ENCODE measurements at places on chromosomes 12 and 14.

- DNase-seq: no peak
Measured at GRCh38 chr14:73492670-73493069, 1.9 kb downstream of the RIOX1 start.

DNA sequence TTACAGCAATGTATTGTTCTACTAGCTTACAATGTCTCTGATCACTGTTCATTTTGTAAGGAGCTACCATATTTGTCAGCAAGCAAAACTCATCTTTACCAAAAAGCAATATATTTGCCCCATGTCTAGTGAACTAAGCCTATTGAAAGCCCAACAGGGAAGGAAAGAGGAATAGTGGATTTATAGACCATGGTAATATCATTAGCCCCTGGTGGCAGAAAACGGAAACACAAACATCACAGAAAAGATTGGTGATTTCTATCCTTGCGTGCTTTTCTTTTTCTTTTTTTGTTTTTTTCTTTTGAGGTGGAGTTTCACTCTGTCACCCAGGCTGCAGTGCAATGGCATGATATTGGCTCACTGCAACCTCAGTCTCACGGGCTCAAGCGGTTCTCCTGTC is 1562.4 kb upstream of the TMEM132C start:
- no peak for DNase-seq

- no peak for DNase-seq
Measured at GRCh38 chr12:92827836-92828431, 101.2 kb downstream of the EEA1 start.

DNA sequence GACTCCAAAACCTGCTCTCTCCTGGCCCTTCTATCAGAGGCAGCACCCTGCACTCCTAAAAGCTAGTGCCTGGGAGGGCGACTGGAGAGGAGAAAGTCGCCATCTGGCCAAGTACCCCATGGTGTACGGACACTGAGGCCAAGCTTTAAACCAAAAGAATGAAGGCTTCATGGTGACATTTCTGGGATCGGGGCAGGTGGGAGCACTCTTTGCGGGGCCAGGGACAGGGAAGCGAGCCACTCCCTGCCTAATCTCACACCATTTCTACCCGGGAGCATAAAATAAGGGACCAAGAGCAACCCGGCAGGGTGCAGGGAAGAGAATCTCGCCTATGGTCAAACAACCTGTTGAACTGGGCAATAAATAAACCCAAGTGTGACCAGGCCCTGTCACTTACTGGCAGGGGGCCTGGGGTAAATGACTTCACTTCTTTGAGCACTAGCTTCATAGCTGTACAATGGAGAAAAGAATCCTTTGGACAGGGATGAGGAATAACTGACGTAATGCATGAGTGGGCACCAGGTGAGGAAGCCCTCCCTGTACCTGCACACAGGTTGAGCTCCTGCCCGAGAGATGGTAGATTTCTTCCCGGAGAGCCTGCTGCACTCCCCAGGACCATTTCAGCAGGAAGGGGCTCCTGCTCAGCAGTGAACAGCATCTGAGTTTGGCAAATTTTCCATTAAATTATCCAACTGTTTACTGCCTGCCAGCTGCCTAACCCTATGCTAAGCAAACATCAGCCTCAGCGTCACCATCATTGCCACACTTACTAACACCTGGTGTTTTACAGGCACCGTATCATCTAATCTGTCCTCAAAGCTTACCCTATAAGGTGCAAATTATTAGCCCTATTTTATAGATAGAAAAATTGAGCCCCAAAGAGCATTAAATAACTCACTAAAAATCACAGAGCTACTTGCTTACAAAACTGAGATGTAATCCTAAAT is 2.0 kb downstream of the SERPINA1 start:
- no peak for DNase-seq

- DNase-seq: no peak
Measured at GRCh38 chr14:90842726-90843125, 26.5 kb upstream of the TTC7B start.

- no peak for DNase-seq
Measured at GRCh38 chr14:38556252-38556651, 300.4 kb upstream of the CLEC14A start.

- DNase-seq: no peak
Measured at GRCh38 chr12:27766587-27766986, 13.4 kb upstream of the KLHL42 start.

DNA sequence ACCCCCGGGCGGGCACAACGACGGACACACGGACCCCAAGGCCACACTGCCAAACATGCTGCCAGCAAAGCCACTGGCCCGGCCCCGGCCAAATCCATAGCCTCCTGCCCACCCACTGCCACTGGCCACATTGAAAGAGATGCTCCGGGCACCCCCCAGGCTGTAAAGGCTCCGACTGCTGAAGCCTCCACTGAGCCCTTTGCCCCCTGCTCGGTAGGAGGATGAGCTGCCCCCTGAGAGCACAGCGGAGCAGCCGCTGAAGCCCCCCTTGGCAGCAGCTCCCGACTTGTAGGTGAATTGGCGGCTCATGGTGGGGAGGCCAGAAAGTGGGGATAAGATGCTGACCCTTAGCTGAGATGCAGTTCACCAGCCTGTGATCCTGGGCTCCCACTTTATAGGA is at the start of gene KRT73:
Gene KRT73 (minus strand): TSS at position 344 of the 400 bp plus-strand sequence. CDS start 35 bp downstream, at position 309.
- no peak for DNase-seq

- no peak for DNase-seq
Measured at GRCh38 chr14:48771717-48772116, 814.5 kb downstream of the RPS29 start.

DNA sequence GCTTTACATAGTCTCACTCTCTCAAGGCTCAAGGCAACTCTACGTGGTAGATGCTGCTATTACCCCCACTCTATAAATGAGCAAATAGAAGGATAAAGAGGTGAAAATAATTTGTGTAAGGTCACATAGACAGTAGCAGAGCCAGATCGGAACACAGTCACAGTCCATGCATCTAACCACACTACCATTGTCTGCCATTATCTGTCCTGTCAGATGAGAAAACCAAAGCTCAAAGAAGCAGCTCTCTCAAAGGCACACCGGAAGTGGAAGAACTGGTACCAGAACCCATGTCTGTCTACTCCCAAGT is 134.4 kb upstream of the NUDT4 start:
- DNase-seq: no peak

DNA sequence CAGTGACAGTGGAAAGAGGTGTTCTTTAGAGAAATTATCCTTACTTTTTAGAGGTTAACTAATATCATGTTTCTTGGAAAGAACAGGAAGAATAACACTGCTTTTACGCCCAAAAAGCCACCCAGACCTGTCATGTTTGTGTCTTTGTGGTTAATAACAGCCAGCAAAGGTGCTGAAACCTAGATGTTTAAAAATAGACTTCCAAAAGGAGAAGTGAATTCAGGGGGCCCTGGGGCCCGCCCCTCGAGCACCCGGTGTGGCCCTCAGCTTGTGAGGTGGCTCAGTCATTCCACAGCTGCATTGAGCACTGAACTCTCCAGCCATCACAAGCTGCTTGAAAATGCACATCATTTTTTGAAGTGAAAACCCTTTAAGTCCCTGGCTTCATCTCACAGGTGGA is 20.8 kb upstream of the AMN start:
- DNase-seq: no peak

- DNase-seq: no peak
Measured at GRCh38 chr12:52070185-52070925, 577 bp downstream of the ATG101 start.

DNA sequence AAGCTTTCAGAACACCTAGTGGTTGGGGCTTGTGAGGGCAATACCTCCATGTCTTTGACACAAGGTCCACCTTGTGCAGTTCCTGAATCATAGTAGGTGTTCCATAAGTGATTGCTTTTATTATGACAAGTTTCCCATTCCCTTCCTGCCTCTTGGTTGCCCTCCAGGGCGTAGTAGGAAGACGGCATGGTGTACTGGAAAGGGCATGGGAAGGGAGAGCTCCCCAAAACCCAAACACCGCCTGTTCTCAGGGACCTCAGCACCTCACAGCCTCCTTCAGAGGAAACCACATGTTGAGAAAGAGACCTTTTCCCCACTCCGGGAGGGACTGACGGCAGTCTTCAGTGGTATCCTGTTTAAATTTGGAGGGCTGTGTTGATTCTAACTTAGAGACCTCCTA is 21.1 kb downstream of the EVL start:
- DNase-seq: no peak

GRCh38 chr12:64729909-64730587 is 29.2 kb downstream of the GNS start:
- no peak for DNase-seq

DNA sequence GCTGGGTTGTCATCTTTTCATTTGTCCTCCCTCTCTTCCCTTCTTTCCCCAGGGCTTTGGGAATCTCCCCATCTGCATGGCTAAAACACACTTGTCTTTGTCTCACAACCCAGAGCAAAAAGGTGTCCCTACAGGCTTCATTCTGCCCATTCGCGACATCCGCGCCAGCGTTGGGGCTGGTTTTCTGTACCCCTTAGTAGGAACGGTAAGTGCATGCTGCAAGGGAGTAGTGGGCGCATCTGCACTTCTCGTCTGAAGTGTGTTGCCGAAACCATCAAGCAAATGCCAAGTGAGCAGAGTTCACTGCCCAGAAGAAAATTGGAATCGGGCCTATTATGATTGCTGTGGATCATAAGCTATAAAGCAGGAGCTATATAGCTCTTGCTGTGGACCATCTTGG is 10.6 kb upstream of the AKAP5 start:
- no peak for DNase-seq

DNA sequence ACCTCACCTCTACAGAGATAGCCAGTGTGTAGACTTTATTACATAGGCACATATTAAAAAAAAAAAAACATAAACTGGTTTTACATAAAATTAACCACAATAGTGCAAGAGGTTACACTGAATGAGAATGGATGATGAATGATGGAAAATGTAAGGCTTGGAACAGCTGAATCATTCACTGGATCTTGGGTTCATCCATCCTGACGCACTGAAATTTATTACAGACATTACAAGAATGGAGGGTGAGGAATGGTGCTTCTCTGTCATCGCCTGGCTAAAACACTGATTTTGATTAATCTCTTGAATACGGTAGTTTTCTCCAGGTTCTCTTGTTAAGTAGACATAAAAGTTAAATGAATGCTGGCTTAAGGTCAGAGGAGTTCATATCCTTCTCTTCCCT is 40.0 kb upstream of the GTF2A1 start:
- no peak for DNase-seq

GRCh38 chr14:80714474-80714873 is 227.1 kb downstream of the CEP128 start:
- no peak for DNase-seq

GRCh38 chr12:63889721-63890509 is 45.4 kb downstream of the SRGAP1 start:
- no peak for DNase-seq

DNA sequence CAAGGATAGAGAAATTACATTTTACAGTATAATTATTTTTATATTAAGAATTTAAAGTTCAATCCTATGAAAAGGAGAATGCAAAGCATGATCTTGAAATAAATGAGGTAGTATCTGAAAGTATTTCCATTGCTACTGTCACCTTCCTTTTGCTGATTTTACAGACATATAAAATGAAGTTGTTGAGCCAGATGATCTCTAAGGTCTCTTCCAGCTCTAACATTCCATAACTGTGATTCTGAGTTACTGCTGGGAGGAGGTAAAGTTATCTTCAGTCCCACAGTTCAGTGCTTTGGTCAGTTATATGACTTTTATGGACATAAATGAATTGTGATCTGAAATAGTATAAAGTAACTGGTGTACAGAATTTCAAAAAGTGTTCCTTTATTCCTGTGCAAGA is 52.8 kb downstream of the SLC38A6 start:
- no peak for DNase-seq

DNA sequence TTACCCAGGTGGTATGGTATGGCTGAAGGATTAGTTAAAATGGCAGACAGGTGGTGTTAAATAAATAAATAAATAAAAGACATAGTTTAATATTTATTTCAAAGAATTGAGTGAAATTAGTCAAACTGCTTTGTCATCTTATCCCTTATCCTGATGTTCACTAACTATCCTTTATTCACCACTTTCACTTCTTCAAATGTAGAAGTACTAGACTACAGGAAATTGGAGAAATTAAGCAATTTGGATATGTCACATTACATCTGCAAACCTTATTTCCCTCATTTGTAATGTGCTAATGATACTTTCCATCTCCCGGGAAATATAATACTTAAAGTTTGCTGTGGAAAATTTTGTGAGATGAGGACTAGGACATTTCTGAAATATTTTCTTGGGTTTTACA is 1195.7 kb downstream of the LRFN5 start:
- DNase-seq: no peak

- DNase-seq: no peak
Measured at GRCh38 chr14:90405755-90406154, 8.9 kb downstream of the CALM1 start.

DNA sequence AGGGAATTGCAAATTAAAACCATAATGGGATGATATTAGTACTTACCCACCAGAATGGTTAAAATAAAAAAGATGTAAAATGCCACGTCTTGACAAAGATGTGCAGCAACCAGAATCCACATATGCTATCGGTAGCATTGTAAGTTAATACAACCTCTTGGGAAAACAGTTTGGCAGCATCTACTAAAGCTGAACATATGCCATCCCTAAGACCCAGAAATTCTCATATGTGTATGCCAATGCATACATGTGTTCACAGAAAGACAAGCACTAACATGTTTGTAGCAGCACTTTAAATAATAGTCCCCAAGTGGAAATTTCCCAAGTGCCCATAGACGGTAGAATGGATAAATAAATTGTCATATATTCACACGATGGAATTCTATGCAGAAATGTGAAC is 28.3 kb upstream of the SLC5A8 start:
- no peak for DNase-seq

DNA sequence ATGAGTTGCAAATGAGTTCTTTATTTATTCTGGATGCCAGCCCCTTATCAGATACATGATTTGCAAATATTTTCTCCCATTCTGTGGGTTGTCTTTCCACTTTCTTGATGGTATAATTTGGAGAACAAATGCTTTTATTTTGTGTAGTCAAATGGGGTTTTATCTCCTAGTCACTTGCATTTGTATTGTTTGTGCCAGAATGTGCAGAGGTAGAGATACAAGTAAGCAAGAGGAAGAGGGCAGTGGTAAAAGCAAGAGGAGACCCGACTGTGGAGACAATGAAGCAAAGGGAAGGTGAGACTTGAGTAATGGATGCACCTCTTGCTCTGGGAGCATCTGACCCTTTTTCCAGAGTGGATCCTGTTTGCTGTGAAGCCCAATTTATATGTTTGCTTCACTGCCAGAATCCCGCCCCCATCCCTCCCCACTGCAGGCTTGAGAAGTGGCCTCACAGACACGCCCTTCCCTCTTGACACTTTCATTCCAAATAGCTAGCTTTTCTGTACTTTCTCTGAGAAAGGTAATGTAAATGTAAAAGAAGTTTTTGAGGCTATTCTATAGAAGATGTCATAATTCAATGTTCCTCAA is 786 bp upstream of the PFKM start:
- DNase-seq: no peak

- no peak for DNase-seq
Measured at GRCh38 chr12:114152066-114152465, 185.9 kb upstream of the RBM19 start.
